ENCODE measurements at places on chromosomes 11 and 22.

DNA sequence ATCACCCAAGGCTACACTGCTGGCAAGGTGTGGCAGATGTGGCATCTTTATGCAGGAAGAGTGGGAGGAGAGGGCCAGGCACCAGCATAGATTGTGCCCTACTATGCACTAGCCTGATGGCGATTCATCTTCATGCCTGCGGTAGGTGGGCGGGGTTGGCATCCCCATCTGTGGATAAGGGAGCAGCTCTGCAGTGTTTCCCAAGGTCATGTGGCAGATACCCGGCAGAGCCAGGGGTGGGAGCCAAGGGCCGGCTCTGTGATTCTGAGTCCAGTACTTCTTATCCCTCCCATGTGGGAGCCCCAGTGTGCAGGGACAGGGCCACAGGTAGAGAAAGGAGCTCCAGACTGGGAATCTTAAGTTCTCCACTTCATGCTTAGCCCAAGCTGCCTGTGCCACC is 20.0 kb downstream of the CD82 start:
- no peak for DNase-seq

GRCh38 chr11:79321263-79321662 is 119.6 kb downstream of the TENM4 start:
- DNase-seq, result no peak

- DNase-seq, result no peak
Observed at GRCh38 chr22:45139693-45140092, 24.0 kb upstream of the NUP50 start.

- DNase-seq, result no peak
Observed at GRCh38 chr11:69378303-69379141, 84.6 kb downstream of the MYEOV start.

- DNase-seq, result no peak
Observed at GRCh38 chr11:22508665-22509064, 117.0 kb downstream of the FANCF start.

GRCh38 chr11:105466582-105467228 is 143.2 kb upstream of the GRIA4 start:
- no peak for DNase-seq

DNA sequence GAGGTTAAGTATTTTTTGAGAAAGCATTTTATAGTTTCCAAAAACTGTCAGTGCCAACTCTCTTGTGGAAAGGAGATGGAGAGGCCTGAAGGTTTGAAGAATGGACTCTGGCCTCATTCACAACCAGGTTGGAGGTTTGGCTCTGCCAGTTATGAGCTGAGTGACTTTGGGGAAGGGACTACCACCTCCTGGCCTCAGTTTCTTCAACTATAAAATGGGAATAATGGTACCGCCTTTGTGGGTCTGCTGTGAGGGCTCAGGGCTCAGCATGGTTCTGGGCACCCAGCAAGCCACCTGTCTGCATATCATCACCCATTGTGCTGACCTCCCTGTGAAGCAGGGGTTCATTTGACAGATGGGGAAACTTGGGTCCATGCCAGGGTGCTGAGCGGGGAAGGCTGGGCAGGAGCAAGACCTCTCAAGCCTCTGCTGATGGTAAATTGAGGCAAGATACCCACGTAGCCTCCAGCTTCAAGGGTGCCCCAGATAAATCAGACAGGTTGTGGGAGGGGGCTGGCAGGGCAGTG is 3.5 kb upstream of the LIF start:
- DNase-seq, result no peak

GRCh38 chr22:25716637-25717036 is 25.4 kb upstream of the MYO18B start:
- no peak for DNase-seq

DNA sequence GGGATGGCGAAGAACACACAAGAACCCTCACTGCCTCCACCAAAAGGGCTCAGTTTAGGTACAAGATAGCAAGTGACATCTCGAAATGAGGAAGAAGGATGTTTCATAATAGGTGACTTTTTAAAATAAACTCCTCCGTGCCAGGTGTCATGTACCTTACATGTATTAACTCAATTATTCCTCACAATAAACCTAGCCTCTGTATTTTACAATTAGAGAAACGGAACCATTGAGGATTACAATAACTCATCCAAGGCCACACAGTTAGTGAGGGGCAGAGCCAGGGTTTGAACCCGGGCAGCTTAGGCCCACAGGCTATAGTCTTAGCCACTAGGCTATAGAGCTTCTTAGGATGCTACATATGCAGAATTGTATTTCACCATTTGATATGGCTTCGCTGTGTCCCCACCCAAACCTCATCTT is 965 bp upstream of the PAMR1 start:
- peak; percentile 21 for DNase-seq

DNA sequence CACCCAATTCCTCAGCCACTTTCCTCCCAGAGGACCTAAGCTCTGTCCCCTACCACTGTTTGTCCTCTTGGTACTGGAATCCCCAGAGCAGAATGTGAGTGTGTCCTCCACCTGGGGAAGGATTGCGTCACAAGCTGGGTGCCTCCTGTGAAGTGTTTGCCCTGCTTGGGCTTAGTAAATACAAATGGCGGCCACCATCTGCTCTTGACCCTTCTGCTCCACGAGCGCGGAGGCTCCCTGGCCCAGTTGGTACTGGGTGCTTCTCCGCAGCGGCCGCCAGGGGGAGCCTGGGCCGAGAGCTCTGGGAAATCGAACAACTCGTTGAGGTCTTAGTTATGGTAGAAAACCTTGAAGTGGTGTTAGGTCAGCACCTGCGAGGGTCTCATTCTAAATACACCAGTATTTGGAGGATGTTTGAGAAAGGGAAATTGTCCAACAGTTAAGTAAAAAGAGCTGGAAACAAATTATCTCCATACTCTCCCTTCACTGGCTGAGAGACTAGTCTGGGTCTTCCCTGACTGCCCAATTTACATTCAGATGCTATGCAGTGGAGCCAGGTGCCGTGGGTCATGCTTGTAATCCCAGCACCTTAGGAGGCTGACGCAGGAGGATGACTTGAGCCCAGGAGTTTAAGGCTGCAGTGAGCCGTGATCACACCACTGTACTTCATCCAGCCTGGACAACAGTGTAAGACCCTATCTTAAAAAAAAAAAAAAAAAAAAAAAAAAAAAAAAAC is 74.6 kb upstream of the TEAD1 start:
- DNase-seq, result no peak

Measured in esophagus muscularis mucosa (tissue), 4 donors.